Left cardiac atrium (tissue), 4 donors: ENCODE measurements at places on chromosomes 13 and 19.

- no peak for DNase-seq
Observed at GRCh38 chr13:62113179-62113578, 697.5 kb upstream of the PCDH20 start.

DNA sequence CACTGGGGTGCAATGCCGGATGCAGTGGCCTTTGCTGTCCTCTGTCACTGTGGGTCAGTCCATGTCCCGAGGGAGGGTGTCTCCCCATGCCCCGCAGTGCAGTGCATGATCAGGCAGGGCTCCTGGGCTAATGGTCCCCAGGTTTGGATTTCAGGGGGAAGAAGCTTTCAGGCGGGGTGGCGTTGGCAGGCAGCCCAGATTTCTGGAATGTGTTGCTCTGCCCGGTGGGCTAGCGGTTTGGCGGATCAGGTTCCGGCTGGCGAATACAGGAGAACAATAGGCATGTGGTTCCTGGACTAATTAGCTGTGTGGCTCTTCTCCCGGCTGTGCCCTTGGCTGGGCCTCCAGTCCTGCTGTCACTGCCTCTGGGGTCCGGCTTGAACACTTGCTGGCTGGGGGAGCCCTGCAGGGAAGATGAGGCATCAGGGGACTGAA is 141.3 kb downstream of the FGF9 start:
- no peak for DNase-seq

- no peak for DNase-seq
Observed at GRCh38 chr19:5586300-5587070, 18.7 kb upstream of the TINCR start.

DNA sequence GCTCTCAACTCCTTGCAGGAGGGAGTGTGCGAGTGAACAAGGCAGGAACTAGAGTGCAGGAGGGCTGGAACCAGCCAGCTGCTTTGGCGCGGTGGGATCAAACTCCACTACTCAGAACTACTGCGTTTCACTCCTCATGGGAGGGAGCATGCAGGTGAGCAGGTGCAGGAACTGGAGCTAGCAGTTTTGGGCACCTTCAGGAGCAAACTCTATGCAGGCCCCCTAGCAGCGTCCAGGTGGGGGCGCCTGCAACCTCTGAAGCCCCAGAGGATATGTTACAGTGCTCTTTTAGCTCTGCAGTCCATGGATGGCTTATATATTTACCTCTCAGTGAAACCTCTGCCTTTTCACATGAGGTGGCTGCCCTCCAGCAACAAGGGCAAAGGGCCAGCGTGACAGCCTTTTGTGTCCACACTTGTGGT is 1303.4 kb downstream of the PCDH9 start:
- DNase-seq = peak; percentile 23

DNA sequence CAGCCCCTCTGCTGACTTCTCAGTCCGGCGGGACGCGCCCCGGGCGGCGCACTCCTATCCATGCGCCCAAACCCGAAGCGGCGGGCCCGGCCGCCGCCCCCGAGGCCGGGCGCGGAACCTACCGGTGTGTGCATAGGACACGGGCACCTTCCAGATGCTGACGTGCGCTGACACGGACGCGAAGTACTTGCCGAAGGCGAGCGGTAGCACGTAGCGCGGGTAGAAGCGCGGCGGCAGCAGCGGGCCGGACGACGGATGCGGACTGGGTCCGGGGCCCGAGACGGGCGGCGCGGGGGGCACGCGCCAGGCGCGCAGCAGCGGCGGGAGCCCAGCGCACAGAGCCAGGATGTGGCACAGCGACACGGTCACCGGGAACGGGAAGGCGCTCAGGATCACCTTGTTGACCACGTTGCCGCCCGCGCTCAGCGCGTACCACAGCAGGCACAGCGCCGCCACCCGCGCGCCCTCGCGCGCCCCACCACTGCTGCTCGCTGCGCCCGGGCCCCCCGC is 338 bp downstream of the SLC35E1 start:
- DNase-seq = no peak
